ENCODE measurements at places on chromosomes 7 and 10.

DNA sequence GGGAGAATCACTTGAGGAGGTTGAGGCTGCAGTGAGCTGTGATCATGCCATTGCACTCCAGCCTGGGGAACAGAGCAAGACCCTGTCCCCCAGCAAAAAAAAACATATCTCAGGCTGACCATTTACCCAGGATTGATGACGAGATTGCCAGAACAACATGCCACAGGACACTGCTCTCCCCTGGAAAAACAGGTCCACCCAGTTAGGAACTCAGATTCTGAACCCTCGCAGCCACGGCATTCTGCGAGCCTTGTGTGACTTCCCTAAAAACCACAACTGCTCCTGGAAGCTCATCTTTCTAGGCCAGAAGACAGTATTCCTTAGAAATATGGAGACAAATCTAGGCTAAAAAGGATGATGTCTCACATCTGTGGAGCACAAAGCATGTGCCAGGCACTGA lies 42.1 kb upstream of the SH2B2 start:
- no peak for DNase-seq

DNA sequence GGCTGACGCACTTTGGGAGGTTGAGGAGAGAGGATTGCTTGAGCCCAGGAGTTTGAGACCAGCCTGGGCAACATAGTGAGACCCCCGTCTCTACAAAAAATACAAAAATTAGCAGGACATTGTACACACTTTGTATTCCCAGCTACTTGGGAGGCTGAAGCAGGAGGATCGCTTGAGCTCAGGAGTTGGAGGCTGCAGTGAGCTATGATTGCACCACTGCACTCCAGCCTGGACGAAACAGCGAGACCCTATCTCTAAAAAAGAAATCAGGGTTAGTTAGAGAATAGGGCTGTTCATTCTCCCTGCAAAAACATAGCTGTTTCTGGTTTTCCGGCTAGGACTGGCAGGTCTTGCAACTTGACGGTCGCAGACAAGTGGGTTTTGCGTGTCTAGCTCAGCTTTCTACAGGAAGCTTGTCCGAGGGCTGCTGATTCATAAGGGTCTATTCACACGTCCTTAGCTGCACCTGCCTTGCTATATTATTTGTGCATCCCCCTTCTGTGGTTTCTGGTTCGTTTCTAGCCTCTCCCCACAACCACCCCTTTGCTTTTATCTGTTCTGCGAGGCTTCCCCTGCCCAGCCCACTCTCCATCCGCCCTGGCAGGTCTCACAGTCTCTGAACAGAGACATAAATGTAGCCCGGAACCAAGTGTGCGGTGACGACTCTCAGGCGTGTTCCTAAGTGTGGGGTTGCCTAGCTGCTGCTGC lies 10.7 kb downstream of the AMZ1 start:
- peak; percentile 75 for DNase-seq

DNA sequence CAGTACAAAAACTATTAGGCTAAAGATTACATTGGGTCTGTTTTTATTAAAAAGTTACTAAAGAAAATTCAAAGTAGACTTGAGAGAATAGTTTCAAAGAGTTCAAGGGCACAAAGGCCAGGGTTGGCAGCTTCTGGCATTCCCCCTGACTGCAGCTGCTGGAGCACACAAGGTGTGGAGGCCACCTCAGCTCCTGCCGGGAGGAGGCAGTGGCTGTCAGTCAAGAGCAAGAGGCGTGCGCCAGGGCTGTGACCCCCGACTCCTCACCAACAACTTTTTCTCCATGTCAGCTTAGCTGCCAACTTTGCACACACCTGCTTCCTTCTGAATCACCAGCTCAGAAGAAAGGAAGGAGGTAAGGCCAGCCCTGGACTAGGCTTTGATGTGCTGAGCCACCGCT lies 144.6 kb upstream of the PLXNA4 start:
- no peak for DNase-seq

DNA sequence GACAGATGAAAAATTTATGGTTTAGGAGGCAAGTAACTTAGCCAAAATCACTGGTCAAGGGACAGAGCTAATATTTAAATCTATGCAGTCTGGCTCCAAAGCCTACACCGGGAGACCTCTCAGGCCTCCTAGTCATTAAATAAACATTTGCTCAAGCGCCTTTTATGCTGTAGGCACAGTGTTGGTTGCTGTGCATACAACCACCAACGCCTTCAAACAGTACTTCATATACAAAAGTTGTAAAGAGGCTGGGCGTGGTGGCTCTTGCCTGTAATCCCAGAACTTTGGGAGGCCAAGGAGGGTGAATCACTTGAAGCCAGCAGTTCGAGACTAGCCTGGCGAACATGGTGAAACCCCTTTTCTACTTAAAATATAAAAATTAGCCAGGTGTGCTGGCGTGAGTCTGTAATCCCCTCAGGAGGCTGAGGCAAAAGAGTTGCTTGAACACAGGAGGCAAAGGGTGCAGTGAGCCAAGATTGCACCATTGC lies 159.8 kb downstream of the MAGI2 start:
- peak; percentile 36 for DNase-seq

GRCh38 chr10:110207805-110208613 lies 604 bp downstream of the MXI1 start:
- DNase-seq: peak; percentile 14

- no peak for DNase-seq
Observed at GRCh38 chr10:47048526-47048905, 137.3 kb downstream of the PTPN20 start.

GRCh38 chr10:58797356-58797755 lies 284.7 kb downstream of the BICC1 start:
- DNase-seq: no peak

DNA sequence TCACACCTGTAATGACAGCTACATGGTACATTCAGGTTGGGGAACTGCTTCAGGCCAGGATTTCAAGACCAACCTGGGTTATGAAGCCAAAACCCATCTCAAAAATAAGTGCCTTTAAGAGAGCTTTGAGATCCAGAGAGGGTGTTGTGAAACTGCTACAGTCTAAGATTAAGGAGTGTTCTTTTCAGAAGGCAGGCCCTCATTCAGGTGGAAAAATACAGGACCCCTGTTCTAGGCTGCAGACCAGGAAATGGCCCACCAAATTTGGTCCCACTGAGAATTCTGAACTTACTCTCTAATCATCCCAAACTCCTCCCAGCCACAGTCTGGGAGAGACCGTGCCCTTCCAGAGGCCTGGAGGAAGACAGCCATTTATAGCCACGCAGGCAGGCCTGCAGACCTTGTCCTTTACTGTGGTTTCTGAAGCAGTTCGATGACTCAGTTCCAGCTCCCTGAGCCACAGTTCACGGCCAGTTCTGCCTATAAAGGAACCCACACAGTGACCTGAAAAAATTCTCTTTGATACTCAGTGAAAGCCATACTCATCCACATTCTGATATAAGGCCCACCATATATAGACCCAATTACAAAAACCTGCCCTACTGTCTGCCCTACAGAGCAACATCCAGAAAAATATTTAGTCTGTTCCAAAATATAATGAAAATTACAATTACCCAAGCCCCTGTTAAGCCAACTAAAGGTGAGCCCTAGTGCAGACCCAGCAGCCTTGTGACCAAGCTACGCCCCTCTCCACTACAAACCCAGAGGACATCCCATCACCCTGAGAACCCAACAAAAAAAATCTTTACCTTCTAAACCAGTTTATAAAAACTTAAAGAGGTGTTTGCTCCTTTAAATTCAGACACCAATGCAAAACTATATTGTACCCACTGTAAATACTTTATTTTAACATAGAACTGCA lies 21.2 kb downstream of the ZNF680 start:
- DNase-seq: no peak

DNA sequence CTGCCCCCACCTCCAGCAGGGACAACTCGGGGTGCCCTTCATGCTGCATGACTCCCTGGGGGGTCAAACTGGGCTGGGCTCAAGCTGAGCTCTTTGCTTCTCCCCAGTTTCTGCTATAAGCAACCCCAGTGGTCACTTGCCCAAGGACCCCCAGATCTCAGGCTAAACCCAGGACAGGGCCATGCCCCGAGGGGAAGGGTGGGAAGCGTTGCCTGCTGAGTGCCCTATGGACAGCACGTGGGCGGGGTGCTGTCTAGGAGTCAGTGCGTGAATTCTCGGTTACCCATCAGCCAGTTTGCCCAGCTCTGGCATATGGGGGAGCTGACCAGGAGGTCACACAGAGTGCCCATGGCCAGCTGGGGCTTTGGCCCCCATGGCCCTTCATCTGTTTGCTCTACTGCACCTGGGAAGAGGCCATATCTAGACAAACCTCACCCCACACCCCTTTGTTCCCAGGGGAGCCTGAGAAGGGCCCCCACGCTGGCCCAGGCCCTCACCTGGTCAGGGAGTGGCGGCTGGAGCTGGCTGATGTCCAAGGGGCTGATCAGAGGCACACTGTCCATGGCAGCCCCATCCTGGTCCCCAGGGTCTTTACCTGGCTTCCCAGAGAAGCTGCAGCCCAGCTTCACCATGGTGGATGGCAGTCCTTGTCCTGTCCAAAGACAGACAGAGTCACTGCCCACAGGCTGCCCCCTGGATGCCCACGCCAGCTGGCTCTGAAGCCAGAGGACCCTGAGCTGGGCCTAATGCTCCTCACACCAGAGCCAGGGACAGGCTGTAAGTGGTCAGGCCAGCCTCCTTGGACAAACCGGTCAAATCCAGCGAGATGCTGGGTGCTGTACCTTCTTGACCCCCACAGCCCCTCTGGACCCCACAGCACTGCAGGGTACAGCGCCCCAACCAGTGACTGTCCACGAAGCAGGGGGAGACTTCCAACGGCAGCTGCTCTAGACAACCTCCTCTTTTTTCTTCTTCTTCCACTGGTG lies 8.0 kb downstream of the CALY start:
- DNase-seq: no peak

DNA sequence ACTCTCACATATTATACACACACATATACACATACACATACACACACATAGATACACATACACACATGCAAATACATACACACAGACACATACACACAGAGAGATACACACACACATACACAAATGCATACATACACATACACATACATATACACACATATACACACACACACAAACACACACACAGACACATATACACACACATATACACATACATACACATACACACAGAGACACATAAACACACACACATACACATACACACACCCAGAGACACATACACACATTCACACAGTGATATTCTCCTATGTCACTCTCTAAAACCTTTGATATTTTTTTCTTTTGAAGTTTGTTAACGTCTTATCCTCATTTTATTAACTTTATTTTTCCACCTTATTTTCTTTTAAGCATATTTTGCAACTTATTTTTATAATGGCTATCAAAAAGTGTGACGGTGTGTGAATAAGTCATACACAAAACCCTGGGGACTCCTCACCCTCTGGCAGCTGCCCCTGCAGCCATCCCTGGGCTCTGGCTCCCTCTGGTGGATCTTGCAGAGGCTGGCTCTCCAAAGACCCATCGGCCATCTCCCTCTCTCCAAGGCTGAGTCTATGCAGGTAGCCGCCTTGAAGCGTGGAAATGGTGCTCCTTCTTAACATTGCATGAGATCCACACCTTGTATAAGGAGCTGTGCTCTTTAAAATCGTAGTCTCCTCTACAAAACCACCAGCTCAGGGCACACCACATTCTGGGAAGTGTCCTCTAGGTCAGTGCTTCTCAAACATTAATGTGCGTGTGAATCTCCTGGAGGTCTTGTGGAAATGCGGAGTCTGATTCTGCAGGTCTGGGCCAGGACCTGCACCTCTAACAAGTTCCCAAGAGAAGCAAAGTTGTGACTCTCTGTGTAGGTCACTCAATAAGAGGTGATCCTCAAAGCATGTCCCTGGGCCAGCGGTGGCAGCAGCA lies 4.1 kb upstream of the C10orf120 start:
- peak; percentile 11 for DNase-seq

GRCh38 chr7:20141666-20142065 lies 75.5 kb downstream of the MACC1 start:
- no peak for DNase-seq

GRCh38 chr10:102959360-102959759 lies 41.3 kb downstream of the CNNM2 start:
- DNase-seq: no peak

DNA sequence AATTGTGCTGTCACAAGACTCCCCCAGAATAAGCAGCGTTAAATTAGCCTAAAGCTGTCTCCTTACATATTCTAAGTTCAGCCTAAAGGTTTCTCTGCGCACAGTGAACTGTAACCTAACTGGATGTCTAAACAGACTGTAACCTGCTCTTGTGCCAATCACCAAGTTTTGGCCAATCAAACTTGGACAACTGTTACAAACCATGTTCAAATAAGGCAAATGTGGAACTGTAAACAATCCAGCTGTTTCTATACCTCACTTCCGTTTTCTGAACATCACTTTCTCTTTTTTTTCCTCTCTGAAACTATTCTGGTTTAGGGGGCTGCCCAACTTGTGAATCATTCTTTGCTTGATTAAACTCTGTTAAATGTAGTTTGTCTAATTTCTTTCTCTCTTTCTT lies 252.2 kb upstream of the HABP2 start:
- DNase-seq: no peak

- DNase-seq: no peak
Observed at GRCh38 chr7:17608114-17608833, 309.8 kb downstream of the AHR start.

GRCh38 chr10:69223028-69223342 lies 2.9 kb downstream of the HKDC1 start:
- no peak for DNase-seq

DNA sequence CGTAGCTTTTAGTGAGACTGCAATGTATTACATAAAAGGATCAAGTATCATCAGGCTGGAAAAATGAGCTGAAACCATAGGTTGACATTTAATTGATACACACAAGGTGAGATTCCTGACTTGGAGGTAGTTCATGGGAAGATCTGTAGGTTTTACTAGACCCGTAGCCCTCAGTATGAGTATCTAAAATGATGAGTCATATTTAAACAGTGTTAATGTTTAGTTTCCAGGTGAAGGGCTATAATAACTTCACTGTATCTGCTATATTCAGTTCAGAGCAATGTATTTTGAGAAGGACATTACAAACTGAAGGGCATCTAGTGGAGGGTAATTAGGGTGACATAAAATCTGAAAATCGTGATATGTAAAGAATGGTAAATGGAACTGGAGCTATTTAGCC lies 35.0 kb downstream of the ENTPD1 start:
- no peak for DNase-seq

GRCh38 chr7:75619636-75620035 lies 119.1 kb downstream of the HIP1 start:
- DNase-seq: no peak

GRCh38 chr10:74593470-74593869 lies 232.9 kb upstream of the KAT6B start:
- DNase-seq: no peak

DNA sequence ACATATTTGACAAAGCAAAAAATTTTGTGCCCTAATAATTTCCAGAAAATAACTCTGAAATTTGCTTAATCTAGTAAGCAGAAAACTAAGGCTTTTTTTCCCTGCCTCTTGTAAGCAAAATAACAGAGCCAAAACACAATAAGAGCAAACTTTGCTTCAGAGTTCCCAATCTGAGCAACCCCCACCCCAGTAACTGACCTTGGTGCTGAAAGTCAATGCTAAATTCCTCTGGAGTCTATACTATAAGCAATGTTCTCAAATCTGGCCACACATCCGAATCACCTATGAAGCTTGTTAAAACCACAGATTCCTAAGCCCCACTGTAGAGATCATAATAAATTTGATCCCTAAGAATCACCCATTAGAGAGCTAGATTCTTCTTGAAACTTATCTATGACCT lies 150.5 kb downstream of the ELAPOR2 start:
- DNase-seq: no peak

Measured in NCI-H1417 (cell line).